Activated naive CD4-positive, alpha-beta T cell (primary cell): ENCODE measurements at places on chromosomes 2 and 18.

- DNase-seq, result no peak
These were observed 256.9 kb upstream of the COPS8 start for GRCh38 chr2:236828820-236829219.

DNA sequence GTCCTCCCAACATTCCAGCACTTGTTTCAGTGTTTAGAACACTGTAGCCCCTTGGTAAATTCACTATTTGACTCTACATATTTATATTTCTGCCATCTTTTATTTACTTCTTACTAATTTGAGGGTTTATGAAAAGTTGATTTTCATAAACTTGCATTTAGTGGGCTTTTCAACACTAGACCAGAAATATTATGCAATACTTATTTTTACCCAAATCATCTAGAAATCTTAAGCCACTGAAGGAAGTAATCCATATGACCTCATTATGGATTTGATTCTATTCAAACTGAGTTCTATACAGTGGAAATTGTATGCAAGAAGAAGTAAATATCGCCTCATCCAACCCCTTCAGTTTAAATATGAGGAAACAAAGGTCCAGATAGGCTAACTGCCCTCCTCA, 92.6 kb upstream of the VRK2 start:
- no peak for DNase-seq

DNA sequence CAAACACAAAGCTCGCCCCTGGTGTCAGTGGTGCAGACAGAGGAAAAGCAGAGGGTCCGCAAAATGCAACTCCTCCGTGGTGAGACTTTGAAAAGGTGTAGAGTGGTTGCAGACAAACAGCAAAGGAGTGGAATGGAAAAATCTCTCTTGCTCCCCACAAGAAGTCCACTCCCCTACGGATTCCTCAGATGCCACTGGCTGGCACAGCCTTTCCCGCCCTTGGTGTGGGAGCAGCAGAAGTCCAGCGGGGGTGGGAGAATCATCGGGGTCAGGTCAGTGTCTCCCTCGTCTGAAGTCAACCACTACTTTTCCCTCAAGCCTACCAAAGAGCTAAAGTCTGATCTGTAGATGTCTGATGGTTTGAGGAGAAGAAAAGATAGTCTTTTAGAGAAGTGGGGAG, 22.3 kb upstream of the B3GNT7 start:
- no peak for DNase-seq

- DNase-seq, result no peak
These were observed 708.4 kb downstream of the SATB2 start for GRCh38 chr2:198749364-198749763.

- DNase-seq, result no peak
These were observed 148.3 kb downstream of the PLCL1 start for GRCh38 chr2:197952540-197953202.

GRCh38 chr2:215498431-215498830, 62.6 kb upstream of the FN1 start:
- no peak for DNase-seq

- no peak for DNase-seq
These were observed 21.5 kb downstream of the PKP4 start for GRCh38 chr2:158478237-158478636.

DNA sequence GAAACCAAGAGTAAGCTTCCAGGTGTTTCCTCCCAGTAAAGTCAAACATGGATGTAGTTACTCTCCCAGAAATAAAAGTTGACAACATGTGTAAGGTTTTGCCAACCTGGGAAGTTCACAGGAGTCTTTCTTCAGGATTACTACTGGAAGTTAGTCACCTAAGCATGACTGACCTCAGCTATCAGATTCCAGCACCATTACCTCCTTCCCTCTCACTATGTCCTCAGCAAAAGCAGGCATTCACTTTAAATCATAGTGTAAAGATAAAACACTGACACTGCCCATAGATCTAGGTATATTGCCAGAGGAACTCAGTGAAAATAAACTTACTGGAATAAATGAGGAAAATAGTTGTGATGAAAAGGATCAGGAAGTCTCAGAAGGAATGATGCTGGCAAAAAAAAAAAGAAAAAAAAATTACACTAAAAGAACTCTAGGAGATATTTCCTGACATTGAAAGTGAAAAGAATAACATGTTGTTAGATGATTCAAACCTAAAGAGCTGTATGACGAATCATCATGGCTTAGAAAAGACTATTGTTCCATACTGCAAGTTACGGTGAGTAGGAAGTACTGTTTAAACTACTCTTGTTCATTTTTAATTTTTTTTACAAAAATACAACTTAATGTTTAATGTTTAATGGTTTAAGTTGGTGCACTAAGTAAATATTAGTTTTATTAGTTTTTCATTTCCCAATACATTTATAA, 484.5 kb upstream of the ZNF804A start:
- no peak for DNase-seq

DNA sequence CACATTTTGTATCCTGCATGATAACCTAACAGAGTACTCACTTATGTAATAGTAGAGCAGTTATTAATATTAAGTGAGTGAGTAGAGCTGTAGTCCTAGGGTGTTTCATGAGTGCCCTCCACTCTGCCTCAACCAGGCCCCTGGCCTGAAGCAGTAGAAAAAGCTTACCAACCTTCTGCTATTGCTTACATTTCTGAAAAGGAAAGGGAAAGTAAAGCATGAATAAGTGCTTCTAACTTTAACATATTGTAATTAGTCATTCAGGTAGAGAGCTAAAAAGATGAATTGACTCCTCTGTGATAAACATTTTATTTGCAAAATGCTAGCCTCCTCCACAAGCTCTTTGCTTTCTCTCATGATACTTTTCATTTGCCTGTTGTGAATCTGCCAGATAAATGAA, 94.7 kb upstream of the RPE start:
- DNase-seq, result no peak

DNA sequence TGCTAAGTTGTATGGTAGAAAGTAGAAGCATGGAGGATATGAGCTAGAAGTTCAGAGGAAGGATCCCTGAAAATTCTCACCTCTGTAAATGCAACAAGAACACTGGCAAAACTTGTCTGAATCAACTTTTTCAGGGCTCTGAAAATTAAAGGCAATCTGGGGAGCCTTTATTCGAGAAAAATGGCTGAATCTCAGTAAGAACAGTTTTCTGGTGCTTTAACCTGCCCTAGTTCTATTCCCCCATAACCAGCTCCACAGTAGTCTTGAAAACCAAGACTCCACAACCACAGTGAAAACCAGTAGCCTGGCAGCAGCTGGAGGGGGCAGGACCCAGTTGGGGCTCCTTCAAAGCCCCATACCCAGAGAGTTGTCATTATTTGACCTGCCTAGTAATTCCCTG, 42.6 kb downstream of the ALPK2 start:
- DNase-seq, result no peak

DNA sequence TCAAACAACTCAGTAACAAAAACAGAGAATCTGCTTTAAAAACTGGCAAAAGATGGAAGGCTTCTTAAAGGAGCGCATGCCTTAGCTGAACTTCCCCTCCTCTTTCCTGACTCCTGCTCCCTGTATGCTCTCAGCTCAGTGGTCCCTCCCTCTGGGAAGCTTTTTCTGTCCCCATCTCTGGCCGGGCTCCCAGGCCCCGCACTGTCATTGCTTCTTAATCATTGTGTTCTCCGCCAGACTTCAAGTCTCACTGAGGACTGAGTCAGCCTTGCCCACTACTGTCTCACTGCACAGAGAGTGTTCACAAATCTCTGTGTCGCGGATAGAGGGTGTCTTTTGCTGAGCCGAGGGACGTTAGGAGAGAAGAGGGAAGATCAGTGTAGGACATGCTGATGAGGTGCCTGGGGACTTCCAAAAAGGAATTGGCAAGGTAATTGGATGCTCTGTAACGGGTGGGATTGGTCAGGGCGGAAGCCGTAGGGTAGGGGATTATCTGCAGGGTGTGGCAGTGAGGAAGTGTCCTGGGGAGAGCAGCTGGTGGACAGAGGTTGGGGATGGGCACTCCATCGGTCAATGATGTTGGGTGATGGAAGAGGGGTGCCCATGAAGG, 16.2 kb downstream of the TOGARAM2 start:
- DNase-seq, result no peak

DNA sequence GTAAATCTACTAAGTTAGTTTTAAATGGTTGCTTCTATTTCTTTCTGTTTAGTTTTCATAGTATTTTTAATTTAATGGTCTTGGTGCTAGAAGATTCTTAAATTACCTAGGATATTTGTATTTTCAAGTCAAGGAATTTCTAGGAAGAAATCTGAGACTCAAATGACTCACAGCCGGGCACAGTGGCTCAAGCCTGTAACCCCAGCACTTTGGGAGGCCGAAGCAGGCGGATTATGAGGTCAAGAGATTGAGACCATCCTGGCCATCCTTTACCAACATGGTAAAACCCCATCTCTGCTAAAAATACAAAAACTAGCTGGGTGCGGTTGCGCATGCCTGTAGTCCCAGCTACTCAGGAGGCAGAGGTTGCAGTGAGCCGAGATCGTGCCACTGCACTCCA, 95.5 kb downstream of the C2orf74 start:
- no peak for DNase-seq

GRCh38 chr18:23689031-23689615, at the start of gene LAMA3:
LAMA3 (plus strand) TSS chr18:23689453; CDS start chr18:23689684, 231 bp downstream.
- no peak for DNase-seq

GRCh38 chr2:222295368-222296062, 3.3 kb downstream of the PAX3 start:
- DNase-seq, result no peak

DNA sequence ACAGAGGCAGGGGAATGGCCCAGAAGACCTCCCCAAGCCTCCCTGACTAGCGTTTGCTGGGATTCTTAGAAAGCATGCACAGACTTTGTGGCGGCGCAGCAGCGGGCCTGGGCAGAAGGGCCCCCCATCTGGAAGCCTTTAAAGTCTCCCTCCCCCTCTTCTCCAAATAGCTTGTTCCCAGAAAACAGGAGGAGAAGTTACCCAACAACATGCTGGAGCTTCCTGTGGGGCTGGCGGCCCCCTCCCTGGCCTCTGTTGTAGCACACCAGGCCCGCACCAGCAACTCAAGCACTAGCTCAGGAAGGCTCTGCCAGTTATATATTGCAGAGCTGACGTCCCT, 334.8 kb downstream of the DYSF start:
- no peak for DNase-seq

GRCh38 chr2:109272461-109272860, 143.5 kb downstream of the SH3RF3 start:
- no peak for DNase-seq

- DNase-seq, result no peak
These were observed 38.1 kb downstream of the SNED1 start for GRCh38 chr2:241036397-241036963.

DNA sequence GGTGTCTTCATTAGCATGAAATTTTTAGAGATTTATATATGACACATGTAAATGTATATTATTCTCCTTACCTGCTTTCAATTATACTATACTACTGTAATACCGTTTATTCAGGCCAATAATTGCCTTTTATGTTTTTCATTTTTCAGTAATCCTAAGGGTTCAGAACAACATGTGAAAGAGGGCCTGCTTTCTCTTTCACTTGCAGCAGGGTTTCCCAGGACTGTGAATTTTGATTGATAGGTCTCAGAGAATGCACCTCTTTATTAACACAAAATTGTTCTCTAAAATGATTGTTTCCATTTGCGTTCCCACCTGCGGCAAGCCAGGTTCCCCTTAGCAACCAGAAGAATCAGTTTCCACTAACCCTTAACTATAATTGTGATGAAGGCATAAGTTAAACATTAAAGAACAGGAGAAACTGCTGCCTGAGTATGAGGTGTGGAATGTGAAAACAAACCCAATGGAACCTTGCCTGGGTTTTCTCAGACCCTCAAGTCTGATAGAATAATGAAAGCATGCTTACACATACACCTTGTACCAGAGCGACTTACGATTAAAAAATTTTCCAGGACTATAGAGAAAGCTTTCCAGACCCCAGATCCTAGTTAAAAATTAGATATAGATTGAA, 1591.2 kb upstream of the LRRTM1 start:
- no peak for DNase-seq

- DNase-seq, result no peak
These were observed 31.9 kb upstream of the MAPRE3 start for GRCh38 chr2:26938399-26939118.
